ENCODE measurements at places on chromosomes 11 and 22.

- DNase-seq, result no peak
Measured at GRCh38 chr11:45754261-45754709, 50.7 kb upstream of the SLC35C1 start.

GRCh38 chr11:61104963-61105362 is 2.7 kb downstream of the CD5 start:
- no peak for DNase-seq

DNA sequence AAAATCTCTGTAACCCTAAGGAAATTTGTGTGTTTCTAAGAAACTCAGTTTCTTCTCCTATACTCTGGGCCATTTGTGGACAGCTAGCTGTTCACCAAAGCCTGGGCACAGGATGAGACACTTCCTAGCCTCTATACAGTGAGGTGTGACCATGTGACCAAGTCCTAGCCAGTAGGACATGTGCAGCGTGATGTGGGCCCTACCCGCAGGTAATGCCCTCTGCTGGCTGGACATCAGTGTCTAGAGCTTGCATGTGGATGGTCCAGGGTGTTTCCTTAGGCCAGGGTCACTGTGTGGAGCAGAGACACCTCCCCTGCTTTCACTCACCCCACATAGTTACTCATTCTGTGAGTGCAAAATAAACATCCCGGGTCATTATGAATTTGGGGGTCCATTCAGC is 100.5 kb downstream of the LARGE1 start:
- no peak for DNase-seq

GRCh38 chr11:37643968-37644367 is 1045.9 kb upstream of the RAG2 start:
- DNase-seq, result no peak

DNA sequence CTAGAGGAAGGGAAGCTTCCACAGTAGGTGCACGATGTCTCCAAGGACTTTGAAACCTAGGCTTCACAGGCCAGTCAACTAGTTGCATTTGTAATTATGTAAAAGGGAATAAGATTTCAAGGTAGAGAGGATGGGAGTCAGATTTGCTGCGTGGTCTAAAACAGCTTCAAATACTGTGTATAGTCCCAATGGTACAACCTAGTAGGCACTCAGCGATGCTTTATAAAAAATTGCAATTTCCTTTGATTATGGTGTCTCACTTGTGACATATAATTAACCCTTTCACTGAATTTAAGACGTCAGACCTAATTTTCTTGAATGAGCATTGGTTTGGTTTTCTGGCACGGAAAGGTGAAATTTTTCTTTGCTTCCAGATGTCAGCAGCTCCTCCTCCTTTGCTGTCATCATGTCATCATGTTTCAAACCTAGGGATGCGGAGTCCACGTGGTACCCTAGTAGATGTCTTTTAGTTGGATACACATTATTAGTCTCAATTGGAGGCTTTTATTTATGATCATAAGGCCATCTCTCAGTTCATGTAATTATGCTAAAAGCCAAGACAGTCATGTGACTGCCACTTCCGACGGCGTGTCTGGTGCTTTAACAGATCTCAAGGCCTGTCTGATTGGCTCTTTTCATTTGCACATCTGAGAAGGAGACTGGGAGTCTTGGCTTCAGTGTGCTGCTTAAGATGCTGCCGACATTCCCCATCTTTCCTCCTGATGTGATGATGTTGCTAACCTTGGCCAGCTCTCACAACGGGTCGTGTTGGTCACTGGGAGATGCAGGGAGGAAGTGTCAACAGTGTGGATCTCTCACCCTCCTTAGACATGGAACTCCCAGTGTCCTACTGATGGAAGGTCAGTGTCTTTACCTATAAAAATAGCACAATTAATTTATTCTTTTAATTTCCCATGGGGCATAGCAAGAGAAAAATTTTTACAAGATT is 134.0 kb downstream of the HIPK3 start:
- no peak for DNase-seq

DNA sequence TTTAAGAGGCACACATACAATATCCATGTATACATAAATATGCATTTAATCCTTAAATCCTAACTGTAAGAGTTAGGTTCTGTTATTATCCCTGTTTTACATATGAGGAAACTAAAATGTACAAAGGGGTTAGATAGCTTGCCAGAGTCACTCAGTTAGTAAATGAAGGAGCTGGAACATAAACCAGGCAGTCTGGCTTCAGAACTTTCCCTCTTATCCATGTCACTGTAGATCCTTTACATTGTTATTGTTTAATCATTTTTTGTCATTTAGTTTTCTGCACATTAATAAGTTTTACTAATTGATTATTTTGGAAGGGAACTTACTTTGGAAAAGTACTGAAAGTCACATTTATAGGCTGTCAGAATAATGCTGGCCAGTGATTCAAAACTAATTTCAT is 282.4 kb downstream of the TMEM135 start:
- no peak for DNase-seq

DNA sequence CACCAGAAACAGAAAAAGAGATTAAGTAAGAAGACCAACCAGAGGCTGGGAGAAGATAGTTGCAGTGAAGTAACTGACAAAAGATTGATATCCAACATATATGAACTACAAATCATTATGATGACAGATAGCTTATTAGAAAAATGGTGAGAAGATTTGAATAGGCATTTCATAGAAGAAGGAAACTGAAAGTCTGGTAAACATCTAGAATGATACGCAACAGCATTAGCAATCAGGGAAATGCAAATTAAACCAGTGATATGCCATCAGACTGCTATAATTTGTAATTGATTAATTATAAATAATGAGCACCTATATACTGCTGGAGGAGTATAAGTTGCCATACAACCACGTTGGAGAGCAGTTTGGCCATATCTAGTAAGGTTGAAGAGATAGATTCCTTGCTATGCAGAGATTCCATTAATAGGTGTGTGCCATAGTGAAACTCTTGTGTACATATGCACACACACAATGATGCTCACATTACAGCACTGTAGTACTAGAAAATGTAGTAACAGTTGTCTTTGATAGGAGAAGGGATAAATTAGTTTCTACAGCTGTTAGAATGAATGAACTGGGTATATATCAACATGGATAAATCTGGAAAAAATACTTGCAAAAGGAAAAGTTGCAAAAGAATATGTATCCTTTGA is 20.5 kb downstream of the RNF169 start:
- DNase-seq, result no peak

DNA sequence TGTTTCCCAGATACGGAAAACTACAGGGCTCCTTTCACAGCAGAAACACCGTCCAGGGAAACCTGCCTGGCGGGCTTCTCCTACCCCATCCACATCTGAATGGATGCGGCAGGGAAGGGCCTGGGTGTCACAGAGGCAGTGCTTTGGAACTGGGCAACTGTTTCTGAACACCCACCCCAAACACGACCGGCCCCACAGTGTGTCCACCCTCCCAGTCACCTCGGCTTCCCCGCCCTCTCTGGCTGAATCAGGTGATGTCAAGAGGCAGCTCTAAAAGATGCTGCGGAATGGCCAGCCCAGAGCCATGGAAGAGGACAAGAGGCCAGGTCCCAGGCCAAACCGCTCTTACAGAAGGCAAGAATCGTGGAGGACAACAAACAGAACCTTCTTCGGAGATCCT is 22.0 kb downstream of the IFT27 start:
- DNase-seq, result no peak

DNA sequence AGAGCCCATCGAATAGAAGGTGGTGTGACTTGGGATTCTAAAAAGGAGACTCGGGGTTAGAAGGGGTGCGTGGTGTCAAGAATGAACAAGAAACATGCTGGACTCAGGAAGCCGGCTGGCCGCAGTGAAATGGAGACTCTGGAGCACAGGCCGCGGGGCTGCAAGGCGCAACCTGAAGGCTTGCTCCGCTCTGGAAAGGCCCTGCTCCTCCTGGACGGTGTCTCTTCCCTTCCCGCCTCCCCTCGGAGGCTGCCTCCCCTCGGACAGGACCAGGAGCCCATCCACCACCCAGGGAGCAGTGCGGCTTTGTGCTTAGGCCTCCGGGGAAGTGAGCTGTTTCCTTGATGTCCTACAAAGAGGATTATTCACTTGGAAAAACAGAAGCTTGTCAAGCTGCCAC is 170.1 kb downstream of the OPCML start:
- DNase-seq, result no peak

GRCh38 chr11:128095466-128095981 is 491.8 kb downstream of the ETS1 start:
- DNase-seq, result peak; percentile 82

- DNase-seq, result peak; percentile 18
Measured at GRCh38 chr11:107916671-107917241, 11.5 kb upstream of the RAB39A start.

- no peak for DNase-seq
Measured at GRCh38 chr11:77472991-77473800, 698 bp downstream of the PAK1 start.

- DNase-seq, result peak; percentile 22
Measured at GRCh38 chr11:126522152-126522551, 166.7 kb downstream of the ST3GAL4 start.

GRCh38 chr11:3964056-3964455 is 108.6 kb downstream of the STIM1 start:
- DNase-seq, result no peak

DNA sequence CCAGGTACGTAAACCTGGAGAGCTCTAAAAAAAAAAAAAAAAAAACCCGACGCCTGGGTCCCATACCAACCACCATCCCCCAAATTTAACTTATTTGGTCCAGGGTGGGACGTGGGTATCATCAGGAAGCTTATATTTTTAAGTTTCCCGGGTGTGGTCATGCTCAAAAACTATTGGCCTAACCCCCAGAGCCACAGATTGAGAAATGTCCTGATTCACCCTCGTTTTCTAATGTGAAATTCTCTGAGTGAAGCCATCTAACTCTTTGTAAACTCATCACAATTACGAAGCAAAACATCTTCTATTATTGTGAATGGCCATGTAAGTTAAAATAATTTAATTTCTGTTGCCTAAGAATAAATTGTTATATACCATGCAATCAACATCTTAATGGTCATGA is 29.6 kb downstream of the PAK1 start:
- DNase-seq, result no peak

DNA sequence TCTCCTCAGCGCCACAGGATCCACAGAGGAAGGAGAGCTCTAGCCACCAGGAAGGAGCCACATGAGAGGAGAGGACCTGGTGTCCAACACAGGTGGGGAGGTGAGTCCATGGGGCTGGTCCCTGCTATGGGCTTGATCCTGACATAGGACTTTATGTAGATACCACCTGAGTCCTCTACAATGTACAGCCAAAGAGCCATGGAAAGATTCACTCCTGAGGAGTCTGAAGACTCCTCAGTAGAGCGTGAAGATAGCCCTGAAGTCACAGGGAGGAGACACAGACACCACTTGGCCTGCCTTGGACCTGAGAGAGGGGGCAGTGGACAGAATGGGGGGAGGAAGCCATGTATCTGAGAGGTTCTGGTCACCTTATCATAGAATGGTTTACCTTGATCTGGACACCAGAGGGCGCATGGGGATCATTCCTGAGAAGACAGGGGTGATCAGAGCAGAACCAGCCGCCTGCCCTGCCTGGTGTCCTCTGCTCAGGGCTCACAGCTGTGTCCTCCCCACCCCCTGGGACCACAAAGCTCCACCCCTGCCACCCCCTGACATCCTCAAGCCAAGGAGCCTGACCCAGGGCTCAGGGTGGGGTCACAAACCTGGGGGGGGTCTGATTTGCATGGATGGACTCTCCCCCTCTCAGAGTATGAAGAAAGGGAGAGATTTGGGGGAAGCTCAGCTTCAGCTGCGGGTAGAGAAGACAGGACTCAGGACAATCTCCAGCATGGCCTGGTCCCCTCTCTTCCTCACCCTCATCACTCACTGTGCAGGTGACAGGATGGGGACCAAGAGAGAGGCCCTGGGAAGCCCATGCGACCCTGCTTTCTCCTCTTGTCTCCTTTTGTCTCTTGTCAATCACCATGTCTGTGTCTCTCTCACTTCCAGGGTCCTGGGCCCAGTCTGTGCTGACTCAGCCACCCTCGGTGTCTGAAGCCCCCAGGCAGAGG is 77.0 kb downstream of the ZNF280B start:
- peak; percentile 49 for DNase-seq

- DNase-seq, result no peak
Measured at GRCh38 chr11:61039916-61040315, 62.4 kb upstream of the CD5 start.

- DNase-seq, result no peak
Measured at GRCh38 chr11:5229356-5229755, 2.5 kb upstream of the HBB start.

DNA sequence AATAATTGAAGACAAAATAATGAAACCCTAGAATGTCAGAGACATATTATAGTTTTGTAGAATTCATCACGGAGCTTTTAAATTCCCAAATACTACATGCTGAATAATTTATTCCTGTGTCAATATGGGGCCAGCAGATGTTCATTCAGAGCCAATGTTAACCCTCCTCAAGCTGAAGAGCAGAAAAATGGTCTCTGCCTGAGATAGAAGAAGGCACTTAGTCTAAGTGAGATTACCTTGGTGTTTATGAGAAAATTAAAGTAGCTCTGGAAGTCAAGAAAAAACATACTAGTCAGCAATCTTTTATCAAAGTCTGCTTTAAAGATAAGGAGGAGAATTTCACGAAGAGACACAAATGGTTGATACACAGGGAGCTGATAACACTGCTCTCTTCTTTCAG is 328.2 kb downstream of the TTC28 start:
- no peak for DNase-seq

- no peak for DNase-seq
Measured at GRCh38 chr11:100734743-100735527, 47.8 kb downstream of the ARHGAP42 start.

DNA sequence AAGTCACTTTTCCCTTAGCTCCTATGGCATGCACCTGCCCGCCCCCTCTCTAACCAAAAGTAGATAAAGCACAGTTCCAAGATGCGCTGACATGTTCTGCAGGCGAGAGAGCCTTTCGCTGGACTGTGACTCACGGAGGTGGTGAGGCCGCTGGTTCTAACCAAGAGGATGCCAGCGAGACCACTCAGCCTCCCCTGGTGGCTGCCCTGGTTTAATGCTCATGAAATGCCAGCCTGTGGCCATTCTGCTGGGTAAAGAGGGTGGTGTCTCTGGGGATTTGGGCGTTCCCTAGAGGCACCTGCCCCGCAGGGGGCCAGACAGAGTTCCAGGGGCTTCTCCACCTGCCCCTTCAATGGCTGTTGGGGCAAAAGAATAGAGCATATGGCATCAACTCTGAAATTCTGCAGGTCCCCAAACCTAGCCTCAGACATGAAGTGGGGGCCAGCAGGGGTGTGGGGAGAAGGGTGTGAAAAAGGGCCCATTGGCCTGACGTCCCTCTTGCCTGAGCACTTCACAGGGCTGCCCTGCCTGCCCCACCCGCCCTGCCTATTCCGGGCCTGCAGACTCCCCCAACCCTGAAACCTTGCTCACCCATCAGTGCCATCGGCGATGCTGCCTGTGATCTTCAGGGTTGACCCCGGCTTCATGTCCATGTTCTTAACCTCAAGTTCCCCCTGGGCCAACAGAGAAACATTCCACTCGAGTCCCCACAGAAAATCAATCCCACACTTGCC is 8.5 kb downstream of the LGALS2 start:
- no peak for DNase-seq

Data from AG10803 (cell line).